Forelimb muscle (tissue), 1 donor: ENCODE measurements at places on chromosomes 13 and 19. TPM values are rescaled to one million over a fixed set of nuclear protein-coding genes. Genes with fewer than 3 reads are reported as not detected.

FCHO1 gene
- polyA plus RNA-seq: 0.83 TPM

DNA sequence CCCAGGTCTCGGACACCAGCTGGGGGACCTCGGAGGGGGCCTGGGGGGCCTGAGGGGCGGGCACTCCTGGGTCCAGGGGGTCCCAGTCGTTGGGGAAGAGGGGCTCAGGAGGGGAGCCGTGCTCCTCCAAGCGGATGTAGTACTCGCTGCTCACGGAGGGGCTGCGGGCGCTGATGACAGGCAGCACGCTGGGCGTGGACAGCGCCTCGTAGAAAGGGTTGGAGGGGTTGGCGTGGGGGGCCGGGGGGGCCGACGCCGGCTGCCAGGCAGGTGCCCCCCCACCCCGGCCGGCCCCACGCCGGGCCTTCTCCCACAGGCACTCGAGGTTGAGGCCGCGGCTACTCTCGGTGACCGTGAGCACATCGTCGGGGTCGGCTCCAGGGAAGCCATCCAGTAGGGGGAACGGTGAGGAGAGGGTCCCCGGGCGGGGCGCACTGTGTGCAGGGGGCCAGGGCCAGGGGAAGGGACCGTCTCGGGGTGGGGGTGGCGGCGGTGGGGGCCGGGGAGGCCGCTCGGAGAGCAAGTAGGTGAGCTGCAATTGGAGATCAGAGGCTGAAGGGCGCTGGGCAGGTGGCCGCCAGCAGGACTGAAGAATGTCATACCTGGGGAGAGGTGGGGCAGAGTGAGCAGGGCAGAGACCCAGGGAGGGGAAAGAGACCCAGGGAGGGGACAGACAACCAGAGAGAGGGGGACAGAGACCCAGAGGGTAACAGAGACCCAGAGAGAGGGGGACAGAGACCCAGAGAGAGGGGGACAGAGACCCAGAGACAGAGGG, 12.1 kb downstream of the LMTK3 start:
- DNase-seq: no peak

DNA sequence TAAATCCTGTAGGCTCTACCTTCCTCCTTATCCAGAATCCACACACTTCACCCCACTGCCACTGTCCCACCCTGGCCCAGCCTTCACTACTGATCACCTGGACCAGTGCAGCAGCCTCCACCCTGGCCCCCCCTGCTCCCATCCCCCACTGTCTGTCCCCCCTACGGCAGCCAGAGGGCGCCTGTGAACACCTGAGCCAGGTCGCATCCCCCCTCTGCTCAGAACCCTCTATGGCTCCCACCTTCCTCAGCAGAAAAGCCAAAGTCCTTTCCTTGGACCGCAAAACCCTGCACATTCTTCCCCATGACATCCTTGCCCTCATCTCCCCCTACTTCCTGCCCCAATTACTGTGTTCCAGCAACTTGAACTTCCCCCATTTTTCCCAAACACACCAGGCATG, 20.6 kb downstream of the ELAVL3 start:
- no peak for DNase-seq

- DNase-seq: no peak
These were observed 338 bp downstream of the RGCC start for GRCh38 chr13:41457589-41458186.

DNA sequence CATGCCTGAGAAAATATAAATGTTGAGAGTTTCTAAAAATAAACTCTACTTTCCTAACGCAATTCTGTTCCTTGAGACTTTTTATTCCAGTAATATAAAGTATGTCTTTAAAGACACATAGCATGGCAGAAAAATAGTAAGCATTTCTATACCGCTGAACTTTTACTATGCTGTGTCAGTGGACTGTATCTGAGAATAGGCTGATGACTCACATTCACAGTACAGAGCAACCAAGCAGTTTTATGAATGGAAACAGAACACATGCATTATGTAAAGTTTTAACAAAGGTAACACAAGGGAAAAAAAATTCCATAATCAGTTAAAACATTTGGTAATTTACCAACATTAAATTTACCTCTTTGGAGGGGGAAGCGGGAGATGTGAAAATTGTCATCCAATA, 38.4 kb downstream of the ZDHHC20 start:
- no peak for DNase-seq

DNA sequence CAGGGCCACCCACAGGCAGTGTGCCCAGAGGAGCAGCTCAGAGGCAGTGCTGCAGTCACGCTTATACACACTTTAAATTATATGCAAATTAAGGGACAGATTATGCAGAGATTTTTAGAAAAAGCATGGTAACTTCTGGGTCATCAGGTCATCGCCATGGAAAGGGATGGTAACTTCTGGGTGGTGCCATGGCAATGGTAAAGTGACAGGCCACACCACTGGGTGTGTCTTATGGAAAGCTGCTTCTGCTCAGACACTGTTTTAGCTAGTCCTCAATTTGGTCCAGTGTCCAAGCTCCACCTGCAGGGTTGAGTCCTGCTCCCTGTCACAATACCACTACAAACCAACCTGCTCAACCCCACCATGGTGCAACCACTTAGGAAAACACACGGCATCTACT, 29.9 kb upstream of the LSM14A start:
- no peak for DNase-seq

LGALS4 gene
- polyA plus RNA-seq: 0.99 TPM

DNA sequence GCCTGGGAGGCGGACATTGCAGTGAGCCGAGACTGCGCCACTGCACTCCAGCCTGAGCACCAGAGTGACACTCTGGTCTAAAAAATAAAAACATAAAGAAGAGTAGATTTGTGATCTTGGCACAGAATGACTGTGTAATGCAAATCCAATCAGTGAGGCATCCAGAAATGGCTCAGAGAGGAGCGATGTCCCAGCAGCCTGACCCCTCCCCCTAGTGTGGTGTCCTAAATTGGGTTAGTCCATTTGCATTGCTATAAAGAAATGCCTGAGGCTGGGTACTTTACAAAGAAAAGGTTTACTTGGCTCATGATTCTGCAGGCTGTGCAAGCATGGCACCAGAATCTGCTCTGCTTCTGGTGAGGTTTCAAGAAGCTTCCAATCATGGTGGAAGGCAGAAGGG, 59.1 kb upstream of the ZNF30 start:
- no peak for DNase-seq

ZNF443 gene
- 3.5 TPM for polyA plus RNA-seq

CBY2 gene
- polyA plus RNA-seq: not detected

DNA sequence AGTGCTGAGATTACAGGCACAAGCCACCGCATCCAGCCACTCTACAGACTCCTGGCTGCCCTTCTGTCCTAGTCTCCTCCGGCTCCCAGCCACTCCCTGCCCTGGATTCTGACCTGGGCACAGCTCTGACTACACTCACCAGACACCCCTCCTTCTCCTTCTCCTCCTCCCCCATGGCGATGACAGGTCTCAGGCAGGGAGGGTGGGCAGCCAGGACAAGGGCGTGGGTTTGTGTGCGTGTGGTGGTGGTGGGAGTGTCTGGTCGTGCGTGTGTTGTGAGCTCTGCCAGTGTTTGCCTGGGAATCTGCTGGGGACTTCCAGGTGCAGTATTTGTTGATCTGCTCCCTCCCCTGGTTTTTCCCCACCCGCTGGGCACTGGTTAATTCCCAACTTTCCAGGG, 3.0 kb upstream of the NCCRP1 start:
- DNase-seq: no peak

DNA sequence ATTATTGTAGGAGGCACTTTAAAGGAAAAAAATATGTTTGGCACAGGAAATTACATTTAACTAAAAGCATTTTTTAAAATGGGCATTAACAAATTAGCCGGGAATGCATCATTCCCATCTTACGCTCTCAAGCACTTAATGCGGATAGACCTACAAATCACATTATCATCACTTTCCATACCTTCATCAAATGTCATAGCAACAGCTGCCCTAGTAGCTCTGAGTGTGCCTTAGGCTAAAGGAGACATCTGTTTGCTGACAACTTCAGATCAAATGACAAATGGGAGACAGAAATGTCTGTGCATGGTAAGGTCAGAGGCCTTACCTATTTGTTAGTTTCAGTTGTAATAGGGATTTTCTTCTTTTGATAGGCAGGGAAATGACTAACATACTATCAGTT, 773.2 kb upstream of the SLC10A2 start:
- no peak for DNase-seq

DNA sequence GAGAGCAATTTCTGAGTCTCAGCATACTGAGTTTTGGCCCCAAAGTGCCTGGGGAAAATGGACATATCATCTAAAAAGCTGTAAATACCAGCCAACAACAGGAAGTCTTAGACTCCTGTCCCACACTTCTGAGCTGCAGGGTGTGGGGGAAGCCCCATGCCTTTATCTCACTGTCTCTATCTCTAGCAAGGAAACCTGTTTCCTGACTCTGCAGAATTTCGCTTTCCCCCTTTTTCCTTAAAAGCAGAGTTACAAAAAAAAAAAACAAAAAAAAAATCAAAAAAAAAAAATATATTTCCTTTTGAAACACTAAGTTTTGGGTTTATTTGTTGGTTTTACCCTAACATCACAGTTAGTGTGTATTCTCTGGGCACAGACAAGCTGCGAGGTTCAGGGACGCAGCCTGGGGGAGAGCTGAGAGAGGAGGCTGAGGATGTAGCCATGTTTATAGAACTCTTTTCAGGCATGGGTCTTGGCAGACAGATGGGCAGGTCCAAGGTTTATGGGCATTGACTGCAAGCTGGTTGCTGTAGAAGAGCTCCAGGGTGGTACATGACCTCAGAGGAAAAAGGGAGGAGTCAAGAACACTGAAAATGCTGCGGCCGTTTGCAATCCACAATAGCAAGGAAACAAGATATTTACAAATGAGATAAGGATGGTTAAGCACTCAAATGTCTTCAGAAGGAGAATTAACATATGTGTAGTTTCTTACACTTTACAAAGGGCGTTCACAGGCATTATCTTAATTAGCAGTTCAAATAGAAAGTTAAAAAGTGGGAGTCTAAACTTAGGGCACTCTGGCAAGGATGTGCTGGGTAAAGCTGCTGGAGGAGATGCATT, 4.9 kb downstream of the MBNL2 start:
- DNase-seq: no peak

NUDT15 gene
- polyA plus RNA-seq: 11.7 TPM

DNA sequence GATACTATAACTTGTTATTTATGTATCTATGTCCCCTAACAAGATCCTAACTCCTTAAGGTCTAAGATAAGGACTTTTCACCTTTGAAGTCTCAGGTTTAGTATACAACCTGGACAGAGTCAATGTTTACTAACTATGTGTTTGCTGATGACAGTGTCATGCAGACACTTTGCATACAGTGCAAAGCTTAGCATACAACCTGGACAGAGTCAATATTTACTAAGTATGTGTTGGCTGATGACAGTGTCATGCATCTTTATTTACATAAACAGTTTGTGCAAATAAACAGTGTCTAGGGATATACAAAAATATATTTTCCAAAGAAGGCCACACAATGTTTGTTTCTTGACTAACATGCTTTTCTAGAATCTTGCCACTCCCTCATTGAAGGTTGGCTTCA, 34.7 kb downstream of the DCT start:
- DNase-seq: no peak

- DNase-seq: no peak
These were observed 32.0 kb downstream of the RUBCNL start for GRCh38 chr13:46355088-46355468.

- no peak for DNase-seq
These were observed 1359.6 kb upstream of the ATXN8OS start for GRCh38 chr13:68748038-68748437.

DNA sequence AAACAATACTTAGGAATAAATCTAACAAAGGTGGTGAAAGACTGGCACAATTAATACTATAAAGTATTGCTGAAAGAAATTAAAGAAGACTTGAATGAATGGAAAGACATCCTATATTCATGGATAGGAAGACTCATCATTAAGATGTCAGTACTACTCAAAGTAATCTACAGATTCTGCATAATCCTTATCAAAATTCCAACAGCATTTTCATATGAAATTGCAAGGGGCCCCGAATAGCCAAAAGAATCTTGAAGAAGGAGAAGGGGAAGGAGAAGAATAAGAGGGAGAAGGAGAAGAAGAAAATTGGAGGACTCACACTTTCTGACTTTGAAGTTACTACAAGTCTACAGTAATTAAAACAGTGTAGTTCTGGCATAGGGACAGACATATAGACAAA, 25.6 kb upstream of the LRP3 start:
- DNase-seq: no peak

- no peak for DNase-seq
These were observed 35.9 kb downstream of the RAB20 start for GRCh38 chr13:110525328-110526319.

- no peak for DNase-seq
These were observed 703 bp upstream of the CILP2 start for GRCh38 chr19:19537075-19538048.

DNA sequence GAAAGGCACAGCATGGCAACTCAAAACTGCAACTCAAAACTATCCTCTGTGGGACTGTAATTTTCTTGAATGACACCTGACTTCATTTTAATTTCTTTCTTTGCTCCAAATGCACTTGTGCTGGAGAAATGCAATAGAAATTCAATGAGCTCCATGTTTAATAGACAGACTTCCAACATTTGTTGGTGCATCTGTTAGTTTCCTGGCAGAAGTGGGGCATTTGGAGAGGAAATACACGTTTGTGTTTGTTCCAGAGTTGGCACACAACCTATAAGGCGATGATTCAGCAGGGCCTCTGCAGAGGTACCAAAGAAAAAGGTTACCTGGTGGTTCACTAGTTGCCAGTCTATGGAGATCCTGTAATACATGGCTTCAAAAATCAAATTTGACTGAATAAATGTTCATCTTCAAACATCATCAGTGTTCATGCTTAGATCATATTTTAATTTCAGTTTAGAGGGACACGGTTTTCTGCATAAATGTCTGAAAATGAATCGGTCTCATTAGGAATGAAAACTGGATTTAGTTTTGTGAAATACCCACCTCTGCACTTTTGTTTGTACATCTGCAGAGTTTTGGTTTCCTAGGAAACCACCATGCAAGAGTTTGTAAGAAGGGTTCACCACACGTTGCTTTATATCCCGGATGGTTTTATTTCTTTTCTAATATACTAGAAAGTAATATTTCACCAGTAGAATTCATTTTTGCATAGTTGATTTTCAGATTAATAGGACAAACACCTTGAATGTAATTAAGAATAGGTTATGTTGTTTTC, 21.8 kb upstream of the OBI1 start:
- no peak for DNase-seq

- DNase-seq: no peak
These were observed 53.2 kb downstream of the CRTC1 start for GRCh38 chr19:18736415-18737336.

DNA sequence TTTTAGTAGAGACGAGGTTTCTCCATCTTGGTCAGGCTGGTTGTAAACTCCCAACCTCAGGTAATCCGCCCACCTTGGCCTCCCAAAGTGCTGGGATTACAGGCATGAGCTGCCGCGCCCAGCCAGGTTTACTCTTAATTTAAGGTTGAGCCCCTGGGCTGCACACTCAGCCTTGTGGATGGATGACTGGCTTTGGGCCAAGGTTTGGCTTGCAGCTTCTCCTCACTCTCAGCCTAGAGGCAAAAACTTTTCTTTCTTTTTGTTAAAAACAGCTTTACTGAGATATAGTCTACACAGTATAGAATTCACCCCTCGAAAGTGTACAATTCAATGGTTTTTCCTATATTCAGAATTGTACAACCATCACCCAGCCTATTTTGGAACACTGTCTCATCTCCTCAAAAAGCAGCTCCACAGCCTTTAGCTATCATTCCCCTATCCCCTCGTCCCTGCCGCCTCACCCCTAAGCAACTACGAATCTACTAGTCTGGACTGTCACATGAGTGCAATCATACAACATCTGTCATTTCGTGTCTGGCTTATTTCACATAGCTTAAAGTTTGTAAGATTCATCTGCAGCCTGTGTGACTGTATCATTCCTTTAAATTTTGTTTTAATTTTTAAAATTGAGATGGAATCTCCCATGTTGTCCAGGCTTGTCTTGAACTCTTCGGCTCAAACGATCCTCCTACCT, 14.5 kb upstream of the TSPAN16 start:
- DNase-seq: no peak
